ENCODE measurements at places on chromosomes 2 and 18. TPM values are rescaled to one million over a fixed set of nuclear protein-coding genes. Genes with fewer than 3 reads are reported as not detected.

DNA sequence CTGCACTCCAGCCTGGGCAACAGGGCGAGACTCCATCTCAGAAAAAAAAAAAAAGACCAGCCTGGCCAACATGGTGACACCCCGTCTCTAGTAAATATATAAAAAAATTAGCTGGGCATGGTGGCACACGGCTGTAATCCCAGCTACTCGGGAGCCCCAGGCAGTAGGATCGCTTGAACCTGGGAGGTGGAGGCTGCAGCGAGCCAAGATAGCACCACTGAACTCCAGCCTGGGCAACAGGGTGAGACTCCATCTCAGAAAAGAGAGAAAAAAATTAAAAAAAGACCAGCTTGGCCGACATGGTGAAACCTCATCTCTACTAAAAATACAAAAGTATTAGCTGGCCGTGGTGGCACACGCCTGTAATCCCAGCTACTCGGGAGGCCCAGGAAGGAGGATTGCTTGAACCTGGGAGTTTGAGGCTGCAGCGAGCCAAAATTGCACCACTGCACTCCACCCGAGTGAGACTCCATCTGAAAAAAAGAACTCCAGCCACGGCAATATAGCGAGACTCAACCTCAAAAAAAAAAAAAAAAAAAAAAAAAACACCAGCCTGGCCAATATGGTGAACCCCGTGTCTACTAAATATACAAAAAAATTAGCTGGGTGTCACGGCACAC lies 346.1 kb upstream of the PLGLB2 start:
- DNase-seq: no peak

Gene C2orf72
- polyA plus RNA-seq: 7.6 TPM

DNA sequence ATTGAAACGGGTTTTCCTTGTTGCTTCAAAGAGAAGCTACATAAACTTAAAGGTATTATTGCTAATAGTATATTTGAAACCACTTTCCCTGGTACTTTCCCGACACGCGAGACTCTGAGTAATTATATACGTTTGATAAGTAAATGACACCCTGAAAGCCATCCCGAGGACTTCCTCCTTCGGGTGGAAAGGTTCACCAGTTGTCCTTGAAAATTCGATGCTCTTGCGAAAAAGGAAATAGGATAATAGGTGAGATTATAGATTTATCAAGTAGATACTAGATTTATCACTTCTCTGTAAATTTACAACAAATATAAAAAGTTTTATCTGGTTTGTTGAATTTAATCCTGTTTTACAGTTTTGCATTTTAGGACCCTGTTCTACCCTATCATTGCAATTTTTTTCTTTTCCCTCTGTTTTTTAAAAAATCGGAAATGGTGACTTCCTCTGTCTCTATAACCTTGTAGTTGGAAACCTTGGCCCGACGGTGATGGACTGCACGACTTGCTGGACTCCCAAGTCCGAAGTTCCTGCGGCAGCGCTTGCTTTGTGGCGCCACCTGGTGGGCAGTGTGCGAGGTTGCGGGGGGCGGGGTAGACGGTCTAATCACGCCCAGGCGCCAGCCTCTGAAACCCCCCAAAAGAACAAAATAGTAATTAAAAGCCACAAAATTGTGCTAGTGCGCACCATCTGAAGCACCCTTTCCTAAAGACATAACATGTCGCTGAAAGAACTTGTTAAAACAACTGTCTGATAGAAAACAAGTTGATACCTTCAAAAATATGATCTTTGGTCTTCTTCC lies 972 bp upstream of the DLX2 start:
- peak; percentile 85 for DNase-seq

GRCh38 chr2:43737855-43738254 lies 36.0 kb upstream of the DYNC2LI1 start:
- no peak for DNase-seq

GRCh38 chr2:10911291-10912075 lies at the start of gene KCNF1:
Gene KCNF1, plus strand, starts transcription at chr2:10911934. Its CDS starts 493 bp downstream, at chr2:10912427.
- peak; percentile 70 for DNase-seq

Gene POMC
- polyA plus RNA-seq: 2.9 TPM

- DNase-seq: no peak
These were observed 35.9 kb downstream of the ARHGAP25 start for GRCh38 chr2:68770271-68771111.

DNA sequence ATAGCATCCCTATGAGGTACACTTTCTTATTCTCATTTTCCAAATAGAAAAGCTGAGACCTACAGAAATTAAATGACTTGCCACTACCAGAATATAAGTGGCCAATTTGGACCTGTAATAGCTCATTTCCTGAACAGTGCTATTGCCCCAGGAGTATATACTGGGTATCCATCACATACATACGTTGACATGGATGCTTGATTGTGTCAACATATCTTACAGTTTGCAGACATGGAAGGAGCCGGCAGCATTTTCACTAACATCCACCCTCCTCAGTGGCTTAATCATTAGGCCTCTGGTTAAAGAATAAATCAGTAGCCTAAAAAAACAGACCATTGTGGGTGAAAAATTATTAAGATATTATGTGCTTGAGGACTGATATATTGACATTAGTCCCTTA lies 829.3 kb downstream of the LRP1B start:
- DNase-seq: no peak

Gene MYO5B
- polyA plus RNA-seq: 71.7 TPM

- DNase-seq: no peak
These were observed 143.4 kb downstream of the ADCYAP1 start for GRCh38 chr18:1048032-1048431.

- no peak for DNase-seq
These were observed 161.6 kb downstream of the NEDD4L start for GRCh38 chr18:58205443-58206160.

Gene APOB
- 136 TPM for polyA plus RNA-seq

- DNase-seq: no peak
These were observed 25.5 kb upstream of the KCNG2 start for GRCh38 chr18:79772108-79772864.

- no peak for DNase-seq
These were observed 35.2 kb downstream of the CPO start for GRCh38 chr2:206974551-206974950.

Data from small intestine (tissue), 16 donors.